ENCODE measurements at places on chromosomes 2 and 18. TPM values are rescaled to one million over a fixed set of nuclear protein-coding genes. Genes with fewer than 3 reads are reported as not detected.

GRCh38 chr2:238295144-238296112 is 7.0 kb upstream of the PER2 start:
- no peak for DNase-seq

SNED1 gene
- 48.2 TPM for total RNA-seq

DNA sequence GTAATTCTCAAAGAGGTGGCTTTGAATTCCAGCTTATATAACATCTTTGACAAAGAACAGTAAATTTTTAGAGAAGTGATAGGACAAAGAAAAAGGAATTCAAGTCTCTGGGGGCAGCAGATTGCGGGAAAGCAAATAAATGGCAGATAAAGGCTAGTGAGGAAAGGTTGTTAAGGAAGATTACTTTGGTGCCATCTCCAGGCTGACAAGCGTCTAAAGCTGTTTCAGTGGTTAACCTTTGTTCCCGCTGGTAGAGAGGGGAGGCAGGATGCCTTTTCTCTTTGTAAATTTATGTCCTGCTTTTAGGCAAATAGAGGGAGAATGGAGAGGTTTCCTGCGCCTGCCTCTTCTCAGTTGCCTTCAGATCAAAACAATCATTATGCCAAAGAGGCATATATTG is 431.2 kb upstream of the CHST9 start:
- no peak for DNase-seq

DNA sequence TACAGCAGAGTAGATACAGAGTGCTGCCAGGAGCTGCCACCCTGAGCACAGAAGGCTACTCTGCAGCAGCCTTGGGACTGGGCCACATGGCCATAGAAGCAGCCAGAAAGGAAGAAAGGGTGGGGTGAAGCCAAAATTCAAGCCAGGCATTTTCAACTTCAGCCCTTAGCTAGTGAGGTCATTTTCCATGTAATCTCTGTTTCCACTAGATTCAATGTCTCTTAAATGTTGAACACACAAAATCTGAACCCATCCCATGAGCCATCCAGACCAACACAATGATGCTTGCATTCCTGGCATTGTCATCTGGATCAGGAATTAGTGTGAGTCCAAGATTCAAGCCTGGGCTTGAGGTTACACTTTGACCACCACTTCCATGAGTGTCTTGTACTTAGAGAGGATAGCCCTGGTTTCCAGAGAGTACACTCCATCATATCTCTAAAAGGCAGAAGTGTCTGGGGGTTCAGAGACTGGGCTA is 243.6 kb downstream of the OSR1 start:
- DNase-seq: no peak

- DNase-seq: no peak
Observed at GRCh38 chr2:222806526-222807137, 54.2 kb upstream of the ACSL3 start.

GRCh38 chr2:36380624-36381481 is 25.3 kb downstream of the CRIM1 start:
- no peak for DNase-seq

- no peak for DNase-seq
Observed at GRCh38 chr18:5721924-5722323, 173.4 kb downstream of the TMEM200C start.

- DNase-seq: no peak
Observed at GRCh38 chr18:23703057-23703986, 14.1 kb downstream of the LAMA3 start.

FAM110C gene
- total RNA-seq: 5.5 TPM

EVA1A gene
- 54.7 TPM for total RNA-seq

DNA sequence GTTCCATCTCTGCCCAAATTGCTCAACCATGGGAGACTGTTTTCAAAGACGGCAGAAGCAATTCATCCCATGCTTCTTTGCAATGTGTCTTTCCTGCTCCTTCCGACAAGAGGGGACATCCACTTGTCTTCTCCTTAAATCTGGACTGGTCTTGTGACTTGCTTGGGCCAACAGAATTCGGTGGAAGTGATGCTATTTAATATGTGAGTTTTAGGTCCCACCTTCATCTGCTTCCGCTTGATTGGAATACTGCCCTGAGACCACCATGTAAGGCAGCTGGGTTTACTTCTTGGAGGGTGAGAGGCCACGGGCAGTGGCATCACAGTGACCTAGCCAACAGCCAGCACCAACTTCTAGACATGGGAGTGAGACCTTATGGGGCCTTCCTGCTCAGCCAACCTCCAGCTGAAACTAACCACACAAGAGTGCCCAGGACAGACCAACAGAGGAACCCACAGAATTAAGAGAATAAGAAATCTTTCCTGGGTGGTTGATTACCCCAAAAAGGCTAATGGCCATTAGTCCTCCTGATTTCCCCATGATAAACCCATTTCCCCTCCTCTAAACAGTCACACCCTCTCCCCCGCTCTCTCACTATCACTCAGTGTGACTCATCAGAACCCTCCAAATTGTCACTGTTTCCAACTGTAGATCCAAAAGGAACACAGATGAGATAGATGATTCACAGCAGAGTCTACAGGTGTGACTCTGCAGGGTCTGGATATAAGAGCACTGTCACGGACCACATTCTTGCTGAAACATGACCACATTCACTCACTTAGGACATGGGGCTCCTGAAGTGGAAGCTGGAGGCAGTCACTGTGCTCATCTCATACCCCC is 16.2 kb upstream of the RHOB start:
- no peak for DNase-seq

DNA sequence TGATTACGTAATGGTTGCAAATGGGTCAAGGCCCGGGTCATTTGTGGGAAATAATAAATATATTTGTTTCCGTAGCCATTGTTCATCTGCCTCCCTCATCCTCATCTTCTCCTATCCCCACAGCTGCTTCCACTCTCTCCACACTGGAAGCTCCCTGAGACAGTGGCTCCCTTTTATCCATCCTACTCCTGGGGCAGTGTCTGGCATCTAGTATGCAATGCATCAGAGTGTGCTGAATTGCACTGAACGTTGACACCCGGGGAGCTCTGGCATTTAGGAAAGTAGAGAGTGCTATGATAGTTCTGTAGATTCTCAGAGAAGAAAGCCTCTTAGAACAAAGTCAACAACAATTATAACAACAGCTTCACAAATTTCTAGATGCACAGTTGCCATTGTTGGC is 45.5 kb upstream of the NAB1 start:
- no peak for DNase-seq

DNA sequence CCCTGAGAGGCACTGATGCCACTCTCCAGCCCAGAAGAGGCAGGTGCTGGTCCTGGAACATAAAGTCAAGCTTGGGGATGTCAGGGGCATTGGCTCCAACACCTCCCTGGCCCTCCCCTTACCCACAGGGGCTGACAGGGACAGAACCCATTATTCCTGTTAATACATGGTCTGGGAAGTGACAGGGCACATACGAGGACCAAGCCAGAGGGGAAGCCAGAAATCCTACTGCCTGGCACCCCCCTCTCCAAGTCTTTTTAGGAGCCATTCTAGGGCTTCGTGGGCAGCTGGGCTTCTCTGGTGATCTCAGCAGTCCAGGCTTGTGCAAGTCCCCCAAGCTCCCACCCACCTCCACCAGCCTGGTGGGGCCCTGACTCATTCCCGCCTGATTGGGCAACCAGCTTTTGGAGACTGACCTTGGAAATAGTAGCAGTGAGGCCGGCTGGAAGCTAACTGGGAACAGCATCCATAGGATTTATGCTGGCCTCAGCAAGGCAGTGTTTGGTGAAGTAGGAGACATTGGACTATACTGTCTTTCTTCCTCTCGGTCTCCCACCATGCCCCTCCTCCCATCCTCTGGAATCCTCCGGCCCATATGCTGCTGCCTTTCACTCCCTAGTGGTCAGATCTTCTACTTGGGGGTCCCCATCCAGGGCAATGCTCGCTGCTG is 86.4 kb upstream of the HK2 start:
- DNase-seq: no peak

PTPN18 gene
- total RNA-seq: 74.7 TPM

QPCT gene
- 11.5 TPM for total RNA-seq

- peak; percentile 59 for DNase-seq
Observed at GRCh38 chr2:240398661-240399267, 36.7 kb upstream of the GPC1 start.

ACTR3 gene
- 213 TPM for total RNA-seq

DNA sequence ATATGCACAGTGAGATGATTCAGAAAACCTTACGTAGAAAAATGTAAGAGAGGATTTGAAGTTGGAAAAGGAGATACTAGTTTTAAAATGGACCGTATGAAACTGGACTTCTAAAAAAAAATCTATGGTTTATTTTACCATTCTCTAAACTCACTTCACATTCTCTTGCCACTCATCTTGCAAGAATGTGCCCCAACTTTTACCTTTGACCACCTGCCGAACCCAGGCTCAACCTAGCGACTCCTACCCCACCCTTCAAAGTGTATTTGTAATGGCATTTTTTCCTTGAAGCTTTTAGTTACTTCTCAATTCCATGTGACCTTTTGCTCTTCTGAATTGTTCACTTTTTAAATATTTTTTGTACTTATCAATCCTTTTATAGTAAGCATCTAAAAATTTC is 160.8 kb downstream of the PHLPP1 start:
- no peak for DNase-seq

GGCX gene
- 126 TPM for total RNA-seq

DNA sequence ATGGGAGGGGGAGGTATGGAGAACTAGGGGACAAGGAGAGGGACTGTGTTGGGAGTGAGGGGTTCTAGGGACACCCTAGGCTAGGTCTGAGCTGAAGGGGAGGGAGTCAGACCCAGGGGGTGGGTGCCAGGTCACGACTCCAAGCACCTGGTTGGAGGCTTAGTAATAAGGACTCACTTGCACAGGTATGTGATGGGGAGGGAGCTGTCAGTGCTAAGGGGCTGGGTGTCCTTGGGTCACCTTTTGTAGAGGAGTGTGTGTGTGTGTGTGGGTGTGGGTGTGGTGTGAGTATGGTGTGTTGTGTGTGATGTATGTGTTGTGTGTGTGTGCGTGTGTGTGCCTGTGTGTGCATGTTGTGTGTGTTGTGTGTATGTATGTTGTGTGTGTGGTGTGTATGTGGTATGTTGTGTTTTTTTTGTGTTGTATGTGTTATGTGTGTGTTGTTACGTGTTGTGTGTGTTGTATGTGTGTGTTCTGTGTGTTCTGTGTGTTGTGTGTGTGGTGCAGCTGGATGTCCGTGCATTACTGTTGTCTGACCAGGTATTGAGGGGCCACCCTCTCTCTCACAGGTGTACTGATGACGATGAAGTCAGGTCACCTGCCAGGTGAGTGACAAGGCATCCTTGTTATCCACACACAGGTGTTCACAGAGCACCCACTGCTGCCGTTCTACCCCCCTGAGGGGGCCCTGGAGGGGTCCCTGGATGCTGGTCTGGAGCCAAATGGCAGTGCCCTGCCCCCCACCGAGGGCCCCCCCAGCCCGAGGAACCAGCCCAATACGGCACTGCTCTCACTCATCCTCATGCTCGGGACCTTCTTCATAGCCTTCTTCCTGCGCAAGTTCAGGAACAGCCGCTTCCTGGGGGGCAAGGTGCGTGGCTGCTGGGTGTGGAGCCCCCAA is 9.8 kb downstream of the SLC4A3 start:
- DNase-seq: no peak

SLC66A2 gene
- total RNA-seq: 44.8 TPM

- no peak for DNase-seq
Observed at GRCh38 chr2:241982706-241983570, 113.4 kb downstream of the RTP5 start.

DNA sequence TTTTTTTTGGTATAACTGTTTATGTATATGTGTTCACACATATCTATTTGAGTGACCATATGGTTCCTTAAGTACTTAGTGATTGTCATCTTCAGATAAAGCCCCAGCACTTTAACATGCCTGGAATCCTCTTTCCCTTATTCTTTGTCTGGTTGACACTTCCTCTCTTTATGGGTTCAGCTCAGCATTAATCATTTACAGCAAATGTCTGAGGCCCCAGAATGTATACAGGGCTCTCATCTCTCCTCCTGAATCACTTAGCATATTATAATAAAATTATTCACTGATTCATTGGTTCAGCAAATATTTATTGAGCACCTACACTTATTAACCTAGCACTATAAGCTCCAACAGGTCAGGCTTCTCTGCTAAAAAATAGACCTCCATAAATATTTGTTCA is 43.5 kb upstream of the CD28 start:
- no peak for DNase-seq

C2orf80 gene
- total RNA-seq: not detected

DNA sequence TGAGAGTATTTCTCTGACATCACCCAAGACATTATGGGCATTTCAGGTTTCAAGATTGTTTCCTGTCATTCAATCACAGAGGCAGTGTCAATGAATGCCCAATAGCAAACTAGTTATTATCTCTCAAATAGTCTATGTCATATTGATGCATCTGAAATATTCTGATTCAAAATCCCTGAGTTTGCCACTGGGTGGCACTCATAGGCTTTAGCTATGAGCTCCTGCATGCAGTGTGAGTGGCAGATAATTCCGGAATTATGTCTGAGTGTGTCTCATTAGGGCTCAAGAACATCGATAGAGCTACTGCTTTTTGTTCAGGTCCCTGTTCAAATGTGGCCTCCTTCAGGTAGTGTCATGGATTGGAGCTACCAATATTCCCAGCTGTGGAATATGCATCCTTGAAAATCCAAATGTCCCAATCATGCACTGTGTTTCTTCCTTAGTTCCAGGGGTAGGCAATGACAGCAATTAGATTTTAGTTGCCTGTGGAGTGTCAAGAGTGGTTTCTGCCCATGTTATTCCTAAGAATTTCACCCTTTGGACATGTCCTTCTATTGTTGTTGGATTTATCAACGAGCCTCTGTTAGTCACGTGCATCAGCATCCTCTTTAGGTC is 7.8 kb upstream of the OR6B3 start:
- DNase-seq: peak; percentile 42

GRCh38 chr2:137966043-137966442 is 1.8 kb downstream of the HNMT start:
- no peak for DNase-seq

C2orf72 gene
- total RNA-seq: 0.67 TPM

DLX1 gene
- total RNA-seq: not detected

VIT gene
- 0.20 TPM for total RNA-seq

SPHKAP gene
- total RNA-seq: not detected

RRM2 gene
- total RNA-seq: 24.9 TPM

SOS1 gene
- 36.6 TPM for total RNA-seq

DNA sequence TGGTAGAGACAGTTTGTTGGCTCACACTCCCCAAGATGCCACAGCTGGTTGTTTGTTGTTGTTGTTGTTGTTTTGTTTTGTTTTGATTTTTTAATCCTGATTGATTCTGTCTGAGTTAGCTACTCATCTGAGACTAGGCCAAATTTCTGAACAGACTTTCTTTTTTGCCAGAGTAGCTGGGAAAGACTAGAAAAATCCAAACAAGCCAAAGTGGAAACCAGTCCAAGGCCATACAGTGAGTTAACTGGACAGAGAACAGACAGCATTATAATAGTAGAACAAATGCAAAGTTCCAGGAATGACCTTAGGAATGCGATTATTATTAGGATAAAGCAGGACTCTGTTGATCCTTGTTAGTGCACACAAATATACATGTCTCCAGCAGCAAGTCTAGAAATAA is 43.8 kb upstream of the CYP26B1 start:
- DNase-seq: no peak

ALPP gene
- 3.1 TPM for total RNA-seq

SMYD1 gene
- total RNA-seq: 0.05 TPM

GRCh38 chr2:88042476-88042875 is 13.1 kb downstream of the KRCC1 start:
- DNase-seq: no peak

POTEI gene
- not detected for total RNA-seq

- peak; percentile 86 for DNase-seq
Observed at GRCh38 chr2:152200565-152201465, 25.3 kb upstream of the STAM2 start.

GRCh38 chr2:71934595-71935261 is 212.9 kb downstream of the CYP26B1 start:
- DNase-seq: no peak

ASPRV1 gene
- total RNA-seq: 1.2 TPM

- DNase-seq: peak; percentile 58
Observed at GRCh38 chr18:36179562-36180355, 7.5 kb upstream of the MOCOS start.
